Aorta (tissue), 5 donors: ENCODE measurements at places on chromosomes 4 and X.

GRCh38 chr4:14928035-14928434, 74.2 kb upstream of the CPEB2 start:
- no peak for DNase-seq

GRCh38 chr4:158538911-158539310, 17.2 kb downstream of the RXFP1 start:
- DNase-seq: no peak

- peak; percentile 67 for DNase-seq
Observed at GRCh38 chrX:10120828-10121227, 35.9 kb upstream of the CLCN4 start.

DNA sequence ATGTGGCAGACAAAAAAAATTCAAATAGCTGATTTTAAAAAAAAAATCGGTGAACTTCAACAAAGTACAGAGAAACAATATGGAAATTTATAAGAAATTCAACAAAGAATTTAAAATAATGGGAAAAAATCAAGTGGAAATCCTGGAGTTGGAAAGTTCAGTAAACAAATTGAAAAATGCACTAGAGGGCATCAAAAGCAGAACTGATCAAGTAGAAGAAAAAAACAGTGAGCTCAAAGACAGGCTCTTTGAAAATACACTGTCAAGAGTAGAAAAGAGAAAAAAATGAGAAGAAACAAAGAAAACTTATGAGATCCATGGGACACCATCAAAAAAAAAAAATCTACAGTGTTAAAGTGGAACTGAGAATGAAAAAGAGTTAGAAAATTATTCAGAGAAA, 19.6 kb upstream of the FRG1 start:
- no peak for DNase-seq

- DNase-seq: no peak
Observed at GRCh38 chr4:81577392-81577791, 105.7 kb upstream of the RASGEF1B start.

DNA sequence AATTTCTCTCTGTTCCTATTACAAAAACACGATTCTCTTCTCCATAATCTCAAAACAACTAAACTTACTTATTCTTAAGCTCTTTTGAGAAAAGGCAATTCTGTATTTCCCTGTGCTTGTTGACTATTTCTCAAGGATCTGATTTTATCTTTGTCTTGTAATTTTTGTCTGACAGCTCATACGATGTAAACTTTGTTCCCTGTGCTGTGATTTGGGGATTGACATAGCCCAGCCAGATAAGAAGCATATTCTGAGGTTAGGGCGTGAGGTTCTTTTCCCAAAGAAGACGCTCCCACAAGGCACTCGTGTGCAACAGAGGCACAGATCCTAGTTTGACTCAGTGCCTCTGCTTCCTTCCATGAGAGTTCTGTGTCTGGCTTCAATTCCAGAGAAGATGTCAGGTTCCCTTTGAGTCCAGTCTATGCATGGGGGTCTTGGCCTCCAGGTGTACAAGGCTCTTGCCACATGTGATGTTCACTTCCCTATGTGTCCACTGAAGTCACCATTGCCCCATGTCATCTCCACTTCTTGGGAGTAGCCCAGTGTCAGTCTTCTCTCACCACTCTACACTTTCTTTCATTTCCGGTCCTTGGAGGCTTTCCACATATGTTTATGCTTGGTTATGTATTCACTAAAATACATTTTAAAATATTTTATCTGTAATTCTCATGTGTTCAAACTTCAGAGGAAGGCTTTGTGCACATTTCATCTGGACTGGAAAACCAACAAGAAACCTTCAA, 94.8 kb downstream of the MID1 start:
- no peak for DNase-seq

DNA sequence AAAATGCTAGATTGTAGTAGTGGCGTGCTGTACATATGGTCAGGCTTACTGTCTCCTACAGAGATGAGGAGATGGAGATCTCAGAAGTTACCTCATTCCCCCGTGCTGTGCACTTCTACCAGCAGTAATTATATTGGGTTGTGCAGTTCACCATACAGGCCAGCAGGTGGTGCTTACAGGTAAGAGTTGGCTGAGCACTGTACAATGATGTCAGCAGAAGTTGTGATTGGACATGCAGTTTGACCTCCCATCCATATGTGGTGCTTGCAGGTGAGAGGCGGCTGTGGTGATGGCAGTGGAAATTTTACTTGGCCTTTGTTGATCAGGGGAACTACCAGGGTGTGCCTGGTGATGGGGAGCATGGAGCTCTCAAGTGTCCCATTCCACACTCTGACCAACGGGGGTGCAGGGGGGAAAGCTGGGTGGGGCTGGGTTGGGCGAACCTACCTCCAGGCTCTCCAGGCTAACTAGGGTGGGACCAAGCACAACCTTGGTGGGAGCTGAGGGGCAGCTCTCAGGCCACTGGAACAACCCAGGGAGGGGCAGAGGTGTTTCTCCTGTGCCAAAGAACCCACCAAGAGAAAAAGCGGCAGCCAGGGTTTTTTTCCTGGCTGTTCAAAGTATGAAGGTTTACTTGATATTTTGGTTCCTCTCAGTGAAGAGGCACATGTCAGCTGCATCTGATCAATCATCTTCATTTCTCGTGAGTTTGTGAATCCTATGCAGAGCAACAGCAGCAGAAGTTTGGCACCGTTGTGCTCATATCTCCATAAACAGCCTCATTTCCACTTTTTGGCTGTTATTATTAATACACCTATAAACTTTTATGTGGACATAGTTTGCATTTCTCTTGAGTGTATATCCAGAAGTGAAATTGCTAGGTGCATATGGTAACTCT, 73.8 kb upstream of the FREM3 start:
- DNase-seq: no peak

DNA sequence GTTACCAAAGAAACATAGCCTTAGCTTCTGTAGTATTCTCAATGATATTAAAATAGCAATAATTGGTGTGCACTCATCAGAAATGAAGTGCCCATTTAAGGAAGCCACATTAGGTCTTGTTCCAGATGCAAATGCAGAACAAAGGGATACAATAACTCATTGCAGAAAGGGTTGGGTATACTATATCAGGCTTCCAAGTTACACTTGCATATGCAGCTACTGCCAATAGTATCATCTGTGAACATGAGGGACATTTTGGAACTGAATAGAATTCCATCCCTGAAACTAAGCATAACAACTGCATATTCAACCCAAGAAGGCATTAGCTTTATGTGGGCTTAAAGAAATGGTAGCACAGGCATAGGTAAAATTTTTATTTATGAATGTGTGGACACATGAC, 167.8 kb downstream of the ANTXR2 start:
- no peak for DNase-seq

DNA sequence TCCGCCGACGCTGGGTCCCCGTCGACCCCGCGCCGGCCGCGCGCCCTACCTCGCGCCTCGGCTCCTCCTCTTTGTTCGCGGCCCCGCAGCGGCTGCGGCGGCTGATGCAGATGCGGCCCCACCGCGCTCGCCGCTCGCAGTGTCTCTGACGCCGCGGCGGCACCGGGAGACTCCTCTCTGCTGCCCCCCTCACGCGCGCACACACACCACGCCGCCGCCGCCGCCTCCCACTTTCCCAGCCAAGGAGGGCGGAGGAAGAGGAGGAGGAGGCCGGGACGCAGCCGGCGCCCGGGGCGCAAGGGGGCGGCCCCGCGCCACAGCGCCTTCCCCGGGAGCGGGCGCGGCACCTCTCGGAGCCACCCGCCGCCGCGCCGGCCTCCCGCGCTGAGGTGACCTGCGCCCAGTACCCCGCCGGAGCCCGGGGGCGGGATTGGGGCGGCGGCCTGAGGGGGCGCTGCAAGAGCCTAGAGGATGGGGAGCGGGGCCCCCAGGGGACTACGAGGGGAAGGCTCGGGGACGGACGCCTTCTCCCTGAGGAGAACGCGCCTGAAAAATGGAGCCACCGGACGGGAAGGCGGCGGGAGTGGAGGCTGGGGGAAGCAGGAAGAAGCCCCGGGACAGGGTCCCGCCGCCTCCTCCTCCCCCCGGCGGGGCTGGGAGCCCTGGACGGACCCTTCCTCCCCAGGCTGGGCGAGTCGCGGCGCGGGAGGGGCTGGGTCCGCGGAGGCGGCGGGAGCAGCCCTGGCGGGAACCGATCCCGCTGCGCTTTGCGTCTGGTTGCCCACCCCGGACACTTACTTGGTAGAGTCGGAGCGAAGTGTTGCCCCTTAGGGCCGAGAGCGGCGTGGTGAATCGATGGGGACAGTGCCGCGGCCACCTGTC, at the start of gene SH3RF1:
TSS of gene SH3RF1 (minus strand) at position 147 of the 882 bp plus-strand sequence. CDS start 1,744 bp downstream, outside the sequence.
- peak; percentile 96 for DNase-seq

GRCh38 chr4:6576932-6577331, 1.9 kb downstream of the MAN2B2 start:
- DNase-seq: no peak

GRCh38 chr4:125750828-125751466, 436.2 kb downstream of the FAT4 start:
- DNase-seq: no peak

DNA sequence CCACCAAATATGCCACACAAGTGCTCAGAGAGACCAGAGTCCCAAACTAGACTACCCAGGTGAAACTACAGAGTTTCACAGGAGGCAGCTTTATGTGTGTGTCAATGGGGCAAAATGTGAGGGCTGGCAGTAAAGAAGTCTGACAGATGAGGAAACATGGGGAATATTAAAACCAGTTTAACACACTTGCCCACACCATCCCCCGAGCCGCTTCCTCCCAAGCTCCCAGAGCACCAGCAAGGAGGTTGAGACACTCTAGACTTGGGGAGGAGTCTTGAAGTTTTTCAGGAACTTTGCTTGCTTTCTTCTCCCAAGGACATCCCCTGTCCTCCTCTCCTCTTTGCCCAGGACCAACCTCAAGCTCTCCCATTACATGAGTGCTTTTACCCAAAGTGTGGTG, 94.7 kb upstream of the SPRY1 start:
- DNase-seq: no peak

- no peak for DNase-seq
Observed at GRCh38 chrX:71291381-71291780, 7.9 kb downstream of the NONO start.

DNA sequence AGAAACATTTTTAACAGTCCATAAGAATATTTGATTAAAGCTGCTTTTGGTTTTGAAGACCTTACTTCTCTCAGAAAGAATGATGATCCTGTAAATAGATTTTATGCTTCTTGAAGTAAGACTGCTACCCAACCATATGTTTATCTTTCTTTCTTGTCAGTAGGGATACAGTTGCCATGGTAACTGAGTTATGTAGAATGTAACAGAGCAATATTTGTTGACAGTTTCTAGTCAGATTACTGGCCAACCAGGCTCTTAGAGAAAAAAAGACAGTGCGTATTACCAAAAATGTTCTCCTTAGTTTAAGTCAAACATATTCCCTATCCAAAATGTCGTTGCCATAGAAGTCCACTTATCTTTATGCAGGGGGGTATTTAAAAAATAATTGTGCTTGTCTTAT, 456.8 kb downstream of the PRR32 start:
- DNase-seq: no peak

GRCh38 chr4:125994024-125994423, 679.3 kb downstream of the FAT4 start:
- DNase-seq: no peak

- DNase-seq: no peak
Observed at GRCh38 chrX:84907324-84907968, 96.2 kb upstream of the APOOL start.

DNA sequence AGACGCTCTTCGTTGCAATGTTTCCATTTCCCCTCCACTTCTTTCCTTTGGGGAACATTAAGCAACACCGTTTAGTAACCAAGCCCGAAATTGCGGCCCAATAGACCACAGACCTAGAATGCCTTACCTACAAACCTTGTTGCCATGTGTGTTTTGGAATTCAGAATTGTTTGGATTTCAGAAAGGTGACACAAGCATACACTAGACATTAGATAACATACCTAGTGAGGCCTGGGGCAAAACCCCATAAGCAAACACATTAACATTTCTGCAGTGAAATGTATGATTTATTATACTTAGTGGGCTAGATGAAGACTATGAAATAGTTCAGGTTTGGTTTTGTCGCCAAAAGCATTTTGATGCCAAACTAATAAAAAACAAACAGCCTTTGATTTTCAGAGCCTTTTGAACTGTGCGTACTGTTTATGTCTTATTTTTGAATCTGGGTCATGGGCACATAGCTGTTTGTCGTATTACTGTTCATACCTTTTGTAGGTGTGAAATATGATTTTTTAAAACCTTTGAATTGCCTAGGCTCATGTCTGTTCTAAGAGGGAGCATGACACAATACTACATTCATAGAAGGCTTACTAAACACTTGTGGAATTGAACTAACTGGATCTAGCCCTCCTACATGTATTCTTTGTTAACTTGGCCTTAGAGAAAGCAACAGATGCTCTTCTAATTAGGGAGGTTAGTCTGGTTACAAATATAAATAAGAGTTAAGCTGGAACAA, 88.6 kb upstream of the TMEM164 start:
- no peak for DNase-seq

DNA sequence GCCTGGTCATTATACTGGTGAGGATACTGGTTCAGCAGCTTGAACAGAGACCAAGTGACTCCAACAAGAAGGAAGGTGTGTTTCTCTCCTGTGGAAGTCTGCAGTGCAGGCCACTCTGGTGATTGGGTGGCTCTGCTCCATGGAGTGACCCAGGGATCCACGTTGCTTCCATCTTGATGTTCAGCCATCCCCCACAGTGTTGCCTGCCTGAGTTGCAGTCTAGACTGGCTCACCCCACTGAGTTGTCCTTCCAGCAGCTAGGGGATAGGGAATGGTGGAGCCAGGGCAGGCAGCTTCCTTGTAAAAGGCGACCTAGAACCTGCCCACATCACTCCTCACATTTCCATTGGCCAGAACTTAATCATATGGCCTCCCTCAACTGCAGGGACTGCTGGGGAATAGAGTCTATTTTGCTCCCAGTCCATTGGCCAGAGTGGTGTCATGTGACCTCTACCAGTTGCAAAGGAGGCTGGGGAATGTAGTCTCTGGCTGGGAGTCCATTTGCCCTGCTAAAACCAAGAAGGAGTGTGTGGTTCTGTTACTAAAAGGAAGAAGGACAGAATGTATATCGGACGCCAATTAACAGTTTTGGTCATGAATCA, 8.0 kb downstream of the MAN2B2 start:
- DNase-seq: no peak

GRCh38 chr4:166839615-166840251, 394.6 kb downstream of the SPOCK3 start:
- no peak for DNase-seq
